Stimulated activated CD4-positive, alpha-beta T cell treated with anti-CD3 and anti-CD28 coated beads, TNF-alpha, amount 100 ng/mL, for 4 hours (primary cell): ENCODE measurements at places on chromosomes 2 and 18.

DNA sequence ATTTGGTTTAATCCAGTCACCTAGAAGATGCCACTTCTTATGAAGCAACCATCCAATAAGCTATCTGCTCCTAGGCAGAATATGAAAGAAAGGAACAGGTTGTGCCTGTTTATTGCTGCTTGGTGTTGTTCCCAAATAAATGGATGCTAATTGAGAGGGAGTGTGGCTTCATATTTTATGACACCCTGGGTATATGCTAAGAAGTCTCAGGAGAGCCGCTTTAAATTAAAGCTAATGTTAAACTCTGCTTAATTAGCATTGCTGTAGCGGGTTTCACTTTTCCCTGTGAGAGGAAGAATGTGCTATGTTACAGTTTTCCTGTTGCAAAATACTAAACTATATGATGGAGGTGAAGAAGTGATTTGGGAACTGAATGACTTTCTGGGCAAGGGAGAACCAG lies 48.7 kb upstream of the TANK start:
- DNase-seq, result no peak

DNA sequence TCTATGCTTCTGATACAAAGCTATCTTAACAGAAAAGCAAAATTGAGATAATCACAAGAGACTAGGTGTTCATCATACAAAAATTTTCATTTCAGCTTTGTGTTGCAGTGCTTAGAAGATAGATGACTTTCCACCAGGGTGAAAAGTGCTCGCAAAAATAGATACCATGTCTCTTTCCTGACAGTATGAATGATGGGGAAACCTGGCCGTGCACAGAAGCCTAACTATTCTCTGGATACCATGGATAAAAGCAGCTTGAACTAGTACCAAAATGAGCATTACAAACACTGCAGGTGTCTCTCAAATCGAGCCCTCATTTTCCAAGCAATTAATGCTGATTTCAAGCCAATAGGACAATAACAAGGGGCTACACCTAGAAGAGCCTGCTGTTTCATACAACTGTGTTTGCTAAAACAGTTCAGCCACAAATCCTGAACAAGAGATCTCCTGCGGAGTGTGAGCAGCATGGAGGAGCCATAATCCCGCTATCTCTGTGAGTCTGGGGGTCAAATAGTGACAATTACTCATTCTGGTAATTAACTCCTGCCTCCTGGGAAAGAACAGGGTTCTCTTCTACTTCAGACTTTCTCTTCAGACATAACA lies 507.6 kb downstream of the PID1 start:
- DNase-seq, result no peak

DNA sequence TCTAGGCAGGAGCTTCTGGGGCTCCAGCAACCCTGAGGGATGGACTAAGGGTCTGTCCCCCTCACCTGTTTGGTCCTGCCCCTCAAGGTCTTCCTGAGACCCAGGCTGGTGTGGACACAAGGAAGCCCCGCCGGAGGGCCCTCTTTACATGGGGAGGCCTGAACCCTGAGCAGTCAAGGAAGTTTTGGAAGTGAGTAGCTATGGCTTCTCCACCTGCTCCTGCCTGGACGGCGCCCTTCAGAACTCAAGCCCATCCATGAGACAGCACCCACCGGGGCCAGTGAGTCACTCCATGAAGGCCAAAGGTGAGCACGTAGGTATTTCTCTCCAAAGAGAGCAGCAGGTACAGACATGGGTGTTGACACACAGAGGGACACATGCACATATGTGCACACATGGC lies 98.2 kb upstream of the CTDP1 start:
- DNase-seq, result no peak

- no peak for DNase-seq
Observed at GRCh38 chr18:21599585-21600525, 649 bp downstream of the ESCO1 start.

GRCh38 chr18:31819106-31819924 lies 58.6 kb upstream of the SLC25A52 start:
- DNase-seq, result no peak

DNA sequence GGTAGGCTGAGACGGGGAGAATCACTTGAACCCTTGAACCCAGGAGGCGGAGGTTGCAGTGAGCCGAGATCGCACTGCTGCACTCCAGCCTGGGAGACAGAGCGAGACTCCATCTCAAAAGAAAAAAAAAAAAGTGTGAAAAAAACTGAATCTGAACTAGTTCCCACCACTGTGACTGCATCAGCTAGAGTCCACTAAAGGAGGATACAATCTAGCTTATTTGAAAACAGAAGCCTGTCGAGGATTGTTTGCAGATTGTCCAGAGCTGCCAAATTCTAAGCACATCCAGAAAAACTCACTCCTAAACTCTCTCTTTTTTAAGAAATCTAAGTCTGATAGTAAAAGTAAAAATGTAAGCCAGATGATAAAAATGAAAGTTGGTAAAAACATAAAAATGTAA lies 10.6 kb downstream of the GFPT1 start:
- no peak for DNase-seq

DNA sequence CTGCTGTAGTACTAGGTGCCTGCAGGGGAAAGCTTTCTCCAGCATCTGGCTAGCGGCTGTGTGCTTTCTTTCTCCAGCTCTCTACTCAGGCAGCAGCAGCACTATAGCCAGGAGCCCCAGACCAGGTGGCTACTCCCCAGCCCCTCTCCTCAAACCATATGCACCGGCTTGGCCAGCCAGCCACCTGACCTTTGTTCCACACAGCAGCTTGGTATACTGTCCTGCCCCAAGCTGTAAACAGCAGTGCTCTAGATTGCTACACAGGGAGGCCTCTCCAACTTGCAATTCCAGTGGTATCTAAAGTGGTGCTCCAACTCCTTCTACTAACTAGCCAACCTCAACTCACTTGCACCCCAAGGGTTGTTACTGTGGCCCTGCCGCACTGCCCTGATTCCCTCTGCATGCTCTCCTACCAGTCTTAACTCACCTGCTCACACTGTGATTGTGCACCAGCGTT lies 19.6 kb downstream of the LDAH start:
- DNase-seq, result no peak

GRCh38 chr2:121562269-121563176 lies 31.8 kb downstream of the RNU4ATAC start:
- no peak for DNase-seq

DNA sequence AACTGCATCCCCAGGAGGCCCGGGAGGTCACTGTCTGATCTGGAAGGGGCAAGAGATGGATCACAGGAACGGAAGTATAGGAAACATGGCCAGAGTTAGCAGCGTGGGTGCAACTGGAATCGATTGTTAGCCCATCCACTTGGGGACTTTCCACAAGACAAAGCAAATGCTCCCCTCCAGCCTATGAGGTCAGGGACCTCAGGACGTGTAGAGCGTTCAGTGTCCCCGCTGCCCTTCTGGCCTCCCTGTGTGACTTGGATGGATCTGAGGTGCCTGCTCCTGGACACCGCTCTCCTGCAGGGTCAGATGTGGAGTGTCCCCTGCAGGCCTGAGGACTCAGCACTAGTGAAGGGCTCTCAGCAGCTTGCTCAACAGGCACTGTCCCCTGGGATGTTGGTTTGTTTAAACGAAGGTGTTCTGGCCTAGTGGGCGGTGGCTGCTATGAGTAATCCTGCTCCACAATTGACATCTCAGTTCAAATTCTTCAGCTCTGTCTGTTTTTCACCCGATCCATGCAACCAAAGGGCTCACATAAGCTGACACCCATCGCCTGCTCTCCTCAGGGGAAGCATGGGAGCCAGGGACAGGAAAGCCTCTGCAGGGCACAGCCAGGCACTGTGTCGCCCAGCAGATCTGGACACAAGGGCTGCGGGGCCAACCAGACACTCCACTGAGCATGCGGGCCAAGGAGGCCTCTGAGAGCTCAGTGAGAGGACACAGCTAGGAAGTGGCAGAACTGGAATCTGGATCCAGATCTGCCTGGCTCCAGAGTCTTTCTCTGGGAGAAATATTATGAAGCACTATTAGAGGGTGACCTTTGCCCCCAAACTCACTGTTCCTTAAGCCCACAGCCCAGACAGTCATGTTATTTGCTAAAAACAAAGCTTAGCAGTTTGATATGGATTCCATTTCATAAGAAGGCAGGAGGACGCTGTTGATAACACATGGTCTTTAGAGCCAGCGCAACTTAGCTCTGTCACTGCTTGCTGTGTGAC lies 78.5 kb downstream of the RHOB start:
- DNase-seq, result no peak

- no peak for DNase-seq
Observed at GRCh38 chr18:22840606-22841144, 92.5 kb upstream of the RBBP8 start.

GRCh38 chr2:206443735-206444527 lies 599 bp downstream of the ADAM23 start:
- no peak for DNase-seq

DNA sequence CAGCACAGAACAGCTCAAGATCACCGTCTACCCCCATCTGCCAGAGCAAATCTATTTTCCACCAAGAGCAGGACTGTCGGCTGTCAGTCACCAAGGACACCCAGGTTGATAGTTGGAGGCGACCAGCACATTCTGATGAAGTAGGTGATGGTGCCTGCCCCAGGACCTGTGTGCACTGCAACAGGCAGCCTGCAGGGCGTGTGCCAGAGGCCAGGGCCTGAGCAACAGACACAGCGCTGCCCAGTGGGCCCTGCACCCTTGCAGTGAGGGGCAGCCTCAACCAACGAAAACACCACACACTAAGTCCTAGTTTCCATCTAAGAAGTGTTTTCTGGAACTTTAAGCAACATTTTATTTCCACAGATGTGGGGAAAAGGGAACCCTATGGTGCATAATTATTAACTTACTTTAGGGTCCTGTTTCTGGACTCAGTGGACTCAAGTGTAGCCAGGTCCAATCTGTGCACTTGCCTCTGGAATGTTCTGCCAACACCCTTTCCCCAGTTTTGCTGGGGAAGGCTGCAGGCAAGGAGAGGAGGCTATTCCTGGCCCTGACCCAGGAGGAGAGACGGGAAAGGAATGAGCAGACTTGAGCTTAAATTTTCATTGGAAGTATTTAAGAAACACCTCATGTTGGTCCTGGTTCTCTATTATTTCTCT lies 61.5 kb downstream of the ADNP2 start:
- no peak for DNase-seq

DNA sequence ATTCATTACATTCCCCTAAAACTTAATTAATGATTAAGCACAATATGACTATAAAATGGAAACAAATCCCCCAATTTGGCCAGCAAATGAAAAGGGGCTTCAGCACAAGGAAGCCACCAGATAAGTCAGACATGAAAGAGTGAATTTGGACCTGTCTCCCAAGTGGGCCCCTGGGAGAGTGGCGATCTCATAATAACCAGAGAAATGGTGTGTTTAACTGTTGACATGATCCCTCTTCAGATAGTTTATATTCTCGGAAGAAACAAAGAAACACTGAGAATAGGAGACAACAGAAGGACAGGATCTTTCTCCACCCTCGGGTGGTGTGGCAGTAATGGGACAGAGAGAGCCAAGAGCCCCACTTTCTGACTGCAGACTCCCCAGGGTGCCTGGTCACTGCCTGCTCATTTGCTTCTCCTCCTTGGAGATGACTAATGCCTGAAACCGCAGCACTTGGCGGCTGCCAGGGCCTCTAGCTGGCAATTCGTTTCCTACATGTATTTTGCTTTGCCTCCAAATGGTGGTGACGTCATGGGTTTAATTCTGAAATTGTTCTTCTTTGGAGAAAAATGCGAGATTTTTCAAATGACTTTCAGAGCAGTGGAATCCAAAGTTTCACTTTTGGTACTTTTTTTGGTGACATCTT lies 46.4 kb upstream of the SPP2 start:
- no peak for DNase-seq

DNA sequence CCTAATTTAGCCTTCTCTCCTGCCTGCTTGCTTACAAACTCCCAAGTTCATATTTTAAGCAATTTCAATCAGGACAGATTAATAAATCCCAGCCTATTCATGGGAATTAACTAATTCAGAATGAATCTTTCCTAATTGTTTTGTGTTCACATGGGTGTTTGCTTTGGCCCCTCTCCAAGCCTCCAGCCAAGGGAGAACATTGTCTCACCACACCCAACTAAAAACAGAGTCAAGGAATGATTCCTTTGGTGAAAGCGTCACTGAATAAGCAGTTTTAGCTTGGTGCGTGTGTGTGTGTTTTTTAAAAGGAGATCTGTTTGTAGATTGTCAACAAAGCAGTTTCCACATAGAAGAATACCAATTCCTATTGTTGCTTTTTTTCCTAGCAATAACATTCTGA lies 43.0 kb upstream of the DSG1 start:
- no peak for DNase-seq

DNA sequence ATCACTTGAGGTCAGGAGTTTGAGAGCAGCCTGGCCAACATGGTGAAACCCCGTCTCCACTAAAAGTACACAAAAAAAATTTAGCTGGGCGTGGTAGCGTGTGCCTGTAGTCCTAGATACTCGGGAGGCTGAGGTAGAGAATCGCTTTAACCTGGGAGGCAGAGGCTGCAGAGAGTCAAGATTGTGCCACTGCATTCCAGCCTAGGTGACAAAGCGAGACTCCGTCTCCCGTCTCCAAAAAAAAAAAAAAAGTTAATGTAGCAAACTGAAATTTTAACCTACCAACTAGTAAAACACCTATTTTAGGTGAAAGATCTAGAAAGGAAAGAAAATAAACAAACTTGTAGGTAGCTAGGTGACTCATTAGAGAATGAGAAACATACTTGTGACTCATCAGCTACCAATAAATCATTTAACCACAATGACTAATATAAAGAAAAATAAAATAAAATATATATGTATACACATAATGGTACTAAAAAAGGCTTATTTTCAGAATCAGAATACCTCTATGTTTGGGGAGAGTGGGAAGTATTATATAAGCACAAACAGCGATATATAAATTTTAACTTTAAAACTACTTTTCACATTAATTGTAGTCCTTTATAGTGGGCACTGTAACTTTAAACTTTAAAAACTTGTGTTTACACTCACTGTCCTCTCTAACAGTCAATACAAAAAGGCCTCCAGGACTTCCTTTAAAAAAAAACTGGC lies 36.6 kb downstream of the DARS1 start:
- no peak for DNase-seq

- no peak for DNase-seq
Observed at GRCh38 chr2:195352581-195352980, 304.4 kb upstream of the SLC39A10 start.

- DNase-seq, result no peak
Observed at GRCh38 chr18:46445522-46446313, 211.3 kb downstream of the LOXHD1 start.

GRCh38 chr2:224195925-224196571 lies 157.0 kb upstream of the SERPINE2 start:
- DNase-seq, result no peak

DNA sequence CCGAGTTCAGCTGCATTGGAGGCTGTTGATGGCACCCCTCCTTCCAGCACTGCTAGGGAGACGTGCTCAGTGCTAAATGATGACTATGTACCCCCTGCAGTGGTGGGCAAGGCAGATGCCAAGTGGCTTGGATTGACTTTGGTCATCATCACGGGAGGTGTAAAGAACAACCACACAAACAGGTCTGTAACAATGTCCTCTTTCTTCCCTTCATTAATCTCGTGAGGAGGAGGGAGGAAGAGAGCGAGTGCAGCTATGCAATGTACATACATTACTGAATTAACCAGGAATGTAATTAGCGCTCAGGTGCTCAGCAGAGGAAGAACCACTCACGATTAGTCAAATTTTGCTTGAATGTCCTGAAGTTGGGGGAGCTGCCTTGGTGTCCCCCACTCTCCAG lies 173.9 kb upstream of the SKOR2 start:
- DNase-seq, result no peak
